Stimulated activated CD8-positive, alpha-beta memory T cell treated with anti-CD3 and anti-CD28 coated beads, Interleukin-12 subunit alpha, Interleukin-12 subunit beta, amount 100 ng/mL, for 1 hour (primary cell): ENCODE measurements at places on chromosomes 7 and 10.

- DNase-seq, result no peak
Observed at GRCh38 chr10:124056337-124056980, 36.9 kb downstream of the CHST15 start.

DNA sequence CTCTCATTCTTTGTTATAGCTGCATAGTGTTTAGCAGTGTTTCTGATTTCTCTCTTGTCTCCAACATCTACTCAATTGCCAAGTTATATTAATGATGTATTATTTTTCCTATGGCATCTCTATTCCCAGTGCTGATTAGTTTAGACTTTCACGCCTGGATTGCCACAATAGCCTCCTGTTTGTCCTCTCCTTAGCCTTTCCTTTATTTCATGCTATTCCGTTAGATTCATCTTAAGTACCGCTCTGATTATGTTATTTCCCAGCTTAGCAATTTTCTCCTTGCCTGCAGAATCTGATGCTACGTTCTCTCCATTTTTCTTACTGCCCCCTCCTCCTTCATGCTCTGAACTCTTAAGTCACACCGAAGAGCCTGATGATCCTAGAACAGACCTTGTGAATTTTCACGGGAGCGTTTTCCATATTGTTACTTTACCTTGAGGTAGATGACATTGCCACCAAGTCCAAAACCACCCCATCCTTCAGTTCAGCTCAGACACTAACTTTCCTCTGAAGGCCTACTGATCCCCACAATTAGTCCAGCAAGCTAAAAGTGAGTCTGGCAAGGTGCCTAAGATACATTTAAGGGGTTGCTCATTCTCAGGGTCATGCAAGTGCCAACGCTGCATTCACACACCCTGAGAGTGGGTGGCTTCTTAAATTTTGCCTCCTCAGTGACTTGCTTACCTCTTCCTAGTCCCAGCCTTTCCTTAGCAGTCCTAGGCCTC lies 6.6 kb upstream of the NRF1 start:
- DNase-seq, result no peak

GRCh38 chr7:28516390-28517172 lies 104.3 kb downstream of the CREB5 start:
- DNase-seq, result no peak

DNA sequence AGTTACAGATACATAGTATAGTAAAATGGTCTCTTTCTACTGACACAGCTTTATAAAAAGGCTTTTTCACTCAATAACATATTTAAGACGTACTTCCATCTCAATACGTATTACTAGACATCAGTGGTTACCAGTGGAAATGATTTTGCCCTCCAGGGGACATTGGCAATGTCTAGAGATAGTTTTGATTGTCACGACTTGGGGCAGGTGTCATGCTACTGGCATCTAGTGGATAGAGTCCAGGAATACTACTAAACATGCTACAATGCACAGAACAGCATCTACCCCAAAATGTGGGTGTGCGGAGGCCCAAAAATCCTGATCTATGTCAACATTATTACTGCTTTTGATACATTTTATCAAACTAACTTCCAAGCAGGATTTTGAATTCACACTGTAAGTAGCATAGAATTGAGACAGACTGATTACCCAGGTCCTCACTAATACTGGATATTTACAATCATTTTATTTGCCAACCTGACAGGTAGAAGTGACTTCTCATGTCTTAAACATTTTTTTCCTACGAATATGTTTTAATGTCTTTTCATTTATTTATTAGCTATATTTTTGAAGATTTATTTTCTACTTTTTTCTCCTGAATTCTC lies 53.8 kb downstream of the HGF start:
- DNase-seq, result no peak

- no peak for DNase-seq
Observed at GRCh38 chr7:156217803-156218202, 405.5 kb upstream of the SHH start.

DNA sequence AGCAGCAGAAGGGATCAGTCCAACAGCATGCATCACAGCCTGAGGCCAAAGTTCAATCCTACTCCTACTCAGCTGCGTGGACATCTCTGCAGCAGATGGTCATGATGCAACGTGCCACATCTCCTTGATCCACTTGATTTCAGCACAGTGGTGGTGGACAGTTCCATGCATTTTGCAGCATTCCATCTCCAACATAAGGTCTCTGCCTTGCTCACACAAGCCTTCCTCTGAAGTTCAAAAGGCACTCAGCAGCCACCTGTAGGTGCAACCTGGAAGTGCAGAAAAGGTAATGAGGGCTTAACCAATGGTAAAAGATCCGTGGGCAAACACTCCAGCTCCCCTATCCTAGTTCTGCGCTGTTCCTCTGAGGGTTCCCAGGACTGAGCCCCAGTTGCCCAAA lies 57.5 kb upstream of the CHCHD3 start:
- no peak for DNase-seq

DNA sequence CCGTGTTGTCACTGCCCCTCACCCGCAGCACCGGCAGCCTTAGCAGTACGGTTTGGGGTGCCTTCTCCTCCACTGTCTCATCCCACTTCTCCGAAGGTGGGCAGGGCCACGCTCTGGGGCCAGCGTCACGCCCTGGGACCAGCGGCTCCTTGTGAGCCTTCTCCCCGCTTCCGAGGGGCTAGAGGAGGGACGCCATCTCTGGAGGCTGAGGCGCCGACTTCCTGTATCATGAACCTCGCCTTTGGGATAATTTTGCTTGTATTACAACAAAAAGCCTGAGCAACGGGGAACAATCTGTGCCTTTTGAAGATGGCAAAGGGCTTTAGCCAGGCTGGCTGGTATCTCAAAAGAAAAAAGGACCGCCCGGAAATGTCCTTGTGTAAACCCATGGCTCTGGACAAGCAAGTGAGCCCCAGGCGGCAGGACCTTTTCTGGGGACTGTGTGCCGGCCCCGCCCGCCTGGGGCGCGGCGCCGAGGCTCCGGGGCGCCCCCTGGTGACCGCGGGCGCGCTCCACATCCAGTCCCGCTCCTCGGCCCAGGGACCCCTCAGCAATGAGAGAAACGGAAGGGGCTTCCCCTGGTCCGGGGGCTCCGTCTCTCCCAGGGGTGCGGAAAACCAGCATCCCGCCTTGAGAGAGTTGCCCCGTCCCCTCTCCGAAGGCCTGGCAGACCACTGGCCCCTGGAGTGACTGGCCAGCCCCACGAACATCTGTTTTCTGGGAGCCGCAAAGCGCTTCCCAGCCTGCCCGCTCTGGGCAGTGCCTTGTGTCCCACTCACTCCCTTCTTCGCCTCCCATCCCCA lies 3.8 kb downstream of the DEPP1 start:
- peak; percentile 32 for DNase-seq

DNA sequence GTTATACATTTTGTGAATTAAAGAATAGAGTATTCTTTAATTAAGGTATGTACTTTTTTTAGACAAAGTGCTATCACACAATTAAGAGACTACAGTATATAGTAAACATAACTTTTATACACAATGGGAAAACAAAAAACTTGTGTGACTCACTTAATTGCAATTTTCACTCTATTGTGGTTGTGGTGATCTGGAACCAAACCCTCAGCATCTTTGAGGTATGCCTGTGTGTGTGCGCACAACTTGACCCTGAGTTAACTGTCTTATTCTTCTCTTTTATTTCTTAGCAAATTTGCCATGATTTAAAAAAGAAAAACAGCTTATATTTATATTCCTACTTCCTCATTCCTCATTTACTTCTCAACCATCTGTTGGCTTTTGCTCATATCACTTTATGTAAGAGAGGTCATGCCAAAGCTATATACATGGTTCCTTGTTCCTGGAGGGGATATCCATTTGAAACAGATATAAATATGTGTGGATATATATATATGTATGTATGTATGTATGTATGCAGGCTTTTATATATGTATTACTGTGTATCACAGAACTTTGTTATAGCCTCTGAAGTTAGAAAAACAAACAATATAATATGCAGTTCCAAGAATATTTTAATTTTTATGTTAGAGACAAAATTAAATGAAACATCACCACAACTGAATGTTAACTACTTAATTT lies 259.5 kb upstream of the HGF start:
- DNase-seq, result no peak

DNA sequence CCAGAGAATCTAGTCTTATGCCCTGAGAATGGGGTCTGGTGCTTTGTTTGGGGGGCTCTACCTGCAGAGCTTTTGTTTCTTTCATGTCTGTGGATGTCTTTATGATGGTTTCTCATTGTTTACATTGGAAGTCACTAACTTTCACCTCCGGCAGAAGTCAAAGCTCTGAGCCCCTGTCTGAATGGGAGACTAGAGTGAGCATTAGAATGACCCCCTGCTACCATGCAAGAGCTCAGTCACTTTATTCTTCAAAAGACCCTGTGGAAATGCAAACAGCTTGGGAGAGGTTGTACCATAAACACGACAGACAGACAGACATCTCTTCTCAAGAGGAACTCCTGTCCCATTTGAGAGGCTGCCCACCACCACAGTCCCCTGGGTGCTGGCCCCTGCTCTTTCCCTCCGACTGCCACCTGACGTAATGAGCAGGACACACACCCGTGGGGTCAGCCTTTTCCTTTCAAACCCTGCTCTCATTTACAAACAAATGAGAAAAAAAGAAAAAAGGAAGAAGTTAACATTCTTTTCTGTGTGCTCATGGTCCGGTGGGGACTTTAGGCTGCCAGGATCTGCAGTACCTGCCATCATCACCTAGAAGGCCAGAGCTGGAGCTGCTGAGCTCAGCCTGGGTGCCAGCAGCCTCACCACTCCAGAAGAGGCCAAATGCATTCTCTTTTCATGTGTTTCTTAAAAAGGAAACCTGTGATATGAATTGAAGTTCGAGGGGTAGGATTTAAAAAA lies 91.6 kb downstream of the FZD1 start:
- no peak for DNase-seq

DNA sequence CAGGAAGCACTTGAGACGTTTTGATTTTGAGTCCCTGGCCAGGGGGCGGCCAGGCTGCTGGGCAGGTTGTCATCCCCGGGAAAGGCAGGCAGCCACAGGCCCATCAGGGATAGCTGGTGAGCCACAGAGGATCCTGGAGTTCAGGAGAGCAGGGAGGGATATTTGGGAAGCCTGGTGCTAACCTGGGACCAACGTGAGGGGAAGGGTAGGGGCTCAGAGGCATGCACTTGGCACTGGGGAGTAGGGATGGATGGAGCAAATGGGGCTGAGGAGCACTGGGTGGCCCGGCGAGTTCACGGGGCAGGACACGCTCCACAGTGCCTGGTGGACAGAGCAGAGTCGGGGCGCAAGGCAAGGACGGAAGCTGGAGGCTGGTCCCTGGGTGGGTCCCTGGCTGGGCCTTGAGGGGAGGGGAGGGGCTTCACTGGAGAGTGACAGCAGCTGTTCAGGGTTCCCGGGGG lies 30.2 kb downstream of the LRRC27 start:
- no peak for DNase-seq

GRCh38 chr7:20132585-20132984 lies 84.6 kb downstream of the MACC1 start:
- no peak for DNase-seq

DNA sequence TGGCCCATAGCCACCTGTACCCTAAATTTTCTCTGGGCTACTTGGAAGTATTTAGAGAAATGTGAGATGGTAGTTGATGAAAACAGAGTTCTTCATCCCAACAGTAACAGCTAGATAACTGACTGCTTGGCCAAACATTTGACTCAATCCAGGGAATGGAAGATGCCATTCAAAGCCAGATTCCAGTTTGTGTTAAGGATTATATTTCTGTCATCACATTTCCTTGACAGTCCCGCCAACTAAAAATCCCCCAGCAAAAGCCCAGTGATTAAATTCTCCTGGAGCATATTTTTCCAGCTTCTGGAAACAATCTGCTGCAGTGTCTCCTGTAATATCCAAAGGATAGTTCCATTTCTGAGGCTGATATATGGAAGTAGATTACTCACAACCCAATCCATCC lies 45.4 kb upstream of the PTN start:
- DNase-seq, result no peak

DNA sequence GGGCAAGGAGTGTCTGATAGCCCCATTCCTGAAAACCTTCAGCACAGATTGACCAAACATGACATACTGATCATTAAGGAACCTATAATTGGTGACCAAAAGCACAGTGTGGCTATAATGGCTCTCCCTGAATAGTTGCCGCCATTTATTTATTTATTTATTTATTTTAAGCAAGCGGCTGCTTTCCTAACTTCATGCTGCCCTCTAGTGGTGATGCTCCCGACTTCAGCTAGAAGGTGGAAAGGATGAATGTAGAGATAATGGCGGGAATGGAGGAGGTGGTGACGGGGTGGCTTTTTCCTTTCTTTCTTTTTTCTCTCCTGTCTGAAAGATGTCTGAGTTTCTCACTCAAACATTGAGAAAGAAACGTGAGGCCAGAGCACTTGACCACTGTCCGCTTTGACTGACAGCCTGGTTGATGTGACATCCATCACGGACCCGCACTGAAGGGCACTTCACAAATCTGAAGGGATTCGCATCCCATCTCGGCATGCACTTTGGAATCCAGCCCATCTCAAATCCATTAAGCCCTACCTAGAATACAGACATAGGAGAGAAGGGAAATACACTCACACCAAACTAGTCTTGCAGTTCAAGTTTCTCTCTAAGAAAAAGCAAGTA lies 1090.1 kb downstream of the KCNMA1 start:
- no peak for DNase-seq

DNA sequence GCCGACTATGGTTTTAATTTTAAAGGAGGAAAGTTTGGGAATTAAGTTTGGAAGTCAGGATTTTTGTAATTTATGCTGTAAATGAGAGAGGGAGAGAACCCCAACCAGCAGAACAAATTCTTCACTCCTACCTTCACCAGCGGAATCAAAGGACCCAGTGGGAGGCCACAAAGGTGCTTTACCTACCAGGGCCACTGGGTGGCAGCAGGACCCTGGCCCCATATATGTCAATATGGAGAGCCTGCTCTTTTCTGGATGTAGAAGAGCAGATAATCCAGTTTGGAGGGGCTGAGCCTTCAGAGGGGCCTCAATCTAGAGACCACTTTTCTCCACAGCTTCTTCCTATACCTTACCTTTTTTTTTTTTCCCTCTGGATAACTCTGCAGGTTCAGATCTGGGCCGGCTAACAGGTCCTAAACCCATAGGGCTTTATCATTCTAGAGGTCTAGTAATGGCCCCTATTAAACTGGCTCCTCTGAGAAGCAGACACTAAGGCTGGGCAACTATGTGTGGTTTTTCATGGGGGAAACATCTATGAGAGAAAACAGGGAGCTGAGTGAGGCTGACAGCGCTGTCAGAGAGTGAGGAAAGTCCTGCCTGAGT lies 8.5 kb upstream of the SCD start:
- DNase-seq, result peak; percentile 64

DNA sequence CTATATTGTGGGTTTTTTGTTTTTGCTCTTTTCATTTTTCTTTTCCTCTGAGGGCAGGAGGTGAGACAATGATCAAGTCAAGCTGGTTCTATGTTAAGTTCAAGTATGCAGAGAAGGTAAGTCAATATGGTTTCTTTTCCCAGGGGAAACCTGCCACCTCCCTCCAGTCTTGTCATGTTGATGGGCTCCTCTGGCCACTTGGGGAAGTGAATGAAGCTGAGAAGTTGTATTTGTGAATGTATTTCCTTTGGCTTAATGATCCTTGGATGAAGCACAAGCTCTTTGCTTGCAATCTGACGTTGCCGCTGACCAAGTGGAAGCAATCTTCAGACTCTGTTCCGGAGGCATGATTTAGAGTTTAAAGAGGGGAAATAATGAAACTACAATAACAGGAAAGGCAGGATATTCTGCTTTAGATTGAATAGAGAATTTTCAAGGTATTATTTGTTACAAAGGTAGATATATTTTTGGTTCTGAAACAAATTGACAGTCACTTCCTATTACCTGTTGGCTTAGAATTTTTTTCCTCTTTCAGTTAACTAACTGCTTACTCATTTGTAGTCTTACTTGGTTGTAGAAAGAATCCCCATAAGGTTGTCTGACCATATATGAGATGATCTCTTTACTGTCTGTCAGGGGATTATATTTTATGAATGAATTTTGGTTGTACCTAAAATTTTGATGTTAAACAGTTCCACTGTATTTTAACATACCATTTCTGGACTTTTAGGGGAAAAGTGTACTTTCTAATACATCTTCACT lies 369.6 kb downstream of the AUTS2 start:
- no peak for DNase-seq
